ENCODE measurements at places on chromosomes 1 and 21.

DNA sequence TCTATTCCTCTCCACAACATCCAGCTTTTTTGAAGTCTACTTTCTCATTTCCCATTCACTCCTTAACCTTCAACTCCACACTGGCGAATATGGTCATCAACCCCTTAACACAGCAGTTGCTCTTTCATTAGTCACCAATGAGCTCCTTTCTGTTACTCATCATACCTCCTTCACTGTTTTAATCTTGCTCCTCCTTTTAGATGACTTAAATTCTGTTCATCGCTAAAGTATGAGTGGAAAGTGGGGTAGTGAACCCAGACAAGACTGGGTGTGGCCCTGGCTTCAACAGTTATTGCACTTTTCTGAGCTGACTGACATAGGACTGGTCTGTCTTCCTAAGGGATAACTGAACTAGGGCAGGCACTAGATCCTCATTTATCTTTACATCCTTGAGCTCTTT, 51.3 kb downstream of the AKT3 start:
- no peak for DNase-seq

DNA sequence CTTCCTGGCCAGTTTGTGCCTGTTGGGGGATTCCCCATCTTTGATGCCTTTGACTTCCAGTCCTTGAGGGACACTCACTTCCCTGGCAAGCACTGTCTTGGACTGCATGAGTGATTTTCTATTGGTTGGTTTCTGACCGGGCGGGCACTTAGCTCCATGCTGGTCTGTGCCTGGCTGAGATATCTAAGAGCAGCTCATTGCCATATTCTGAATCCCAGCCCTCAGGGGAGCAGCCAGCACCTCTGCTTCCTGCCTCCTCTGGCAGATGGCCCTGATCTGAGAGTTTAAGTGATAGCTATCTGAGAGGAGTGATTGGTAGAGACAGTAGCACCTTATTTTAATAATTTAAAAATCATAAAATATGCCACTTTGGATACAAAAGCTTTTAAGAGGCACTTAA, 52.5 kb downstream of the DISC1 start:
- no peak for DNase-seq

GRCh38 chr1:192272732-192273131, 44.1 kb upstream of the RGS21 start:
- no peak for DNase-seq

- no peak for DNase-seq
Measured at GRCh38 chr1:57707631-57708030, 283.8 kb upstream of the DAB1 start.

GRCh38 chr21:42411891-42412635, 8.4 kb downstream of the UBASH3A start:
- no peak for DNase-seq

- no peak for DNase-seq
Measured at GRCh38 chr1:226884966-226885820, 14.8 kb downstream of the PSEN2 start.

- DNase-seq: no peak
Measured at GRCh38 chr1:165686121-165686970, 12.0 kb downstream of the ALDH9A1 start.

DNA sequence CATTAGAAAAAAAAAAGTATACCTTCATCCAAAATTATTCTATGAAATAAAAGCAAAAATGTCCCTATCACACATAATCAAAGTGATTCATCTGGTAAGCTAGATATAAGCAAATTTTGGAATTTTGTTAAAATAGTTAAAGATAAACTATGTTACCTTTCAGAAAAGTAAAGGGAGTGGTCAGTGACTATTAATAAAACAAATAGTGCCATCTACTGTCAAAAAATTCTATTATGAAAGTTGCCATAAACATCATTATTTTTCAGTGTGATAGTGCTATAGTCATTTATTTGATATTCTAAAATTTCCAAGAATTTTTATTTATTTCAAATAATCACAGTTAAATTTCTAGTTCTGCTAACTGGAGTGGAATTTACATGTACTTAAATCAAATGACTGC, 803.7 kb downstream of the KCNT2 start:
- DNase-seq: no peak

- DNase-seq: peak; percentile 87
Measured at GRCh38 chr1:226110249-226111097, 48.0 kb downstream of the H3-3A start.

DNA sequence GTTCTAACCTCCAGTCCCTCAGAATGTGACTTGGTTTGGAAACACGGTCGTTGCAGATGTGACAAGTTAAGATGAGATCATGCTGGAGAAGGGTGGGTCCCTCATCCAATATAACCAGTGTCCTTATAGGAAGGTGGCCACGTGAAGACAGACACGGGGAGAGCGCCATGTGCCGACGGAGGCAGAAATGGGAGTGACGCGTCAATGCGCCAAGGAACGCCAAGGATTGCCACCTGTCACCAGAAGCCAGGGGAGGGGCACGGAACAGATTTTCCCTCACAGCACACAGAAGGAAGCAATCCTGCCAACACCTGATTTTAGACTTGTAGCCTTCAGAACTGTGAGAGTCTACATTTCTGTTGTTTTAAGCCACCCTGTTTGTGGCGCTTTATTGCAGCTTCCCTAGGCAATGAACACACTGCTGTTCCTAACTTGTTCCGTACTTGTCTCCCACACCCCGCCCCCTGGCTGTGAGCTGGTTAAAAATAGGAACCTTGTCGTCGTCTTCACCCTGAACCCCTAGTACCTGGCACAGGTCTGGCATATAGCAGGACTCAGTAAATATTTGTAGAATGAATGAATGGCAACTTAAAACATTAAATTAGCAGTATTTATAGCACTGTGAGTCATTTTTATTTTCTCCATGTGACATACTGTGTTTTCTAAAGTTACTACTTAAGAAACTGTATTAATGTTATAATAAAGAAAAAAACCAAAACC, 14.2 kb downstream of the RIMS3 start:
- no peak for DNase-seq

DNA sequence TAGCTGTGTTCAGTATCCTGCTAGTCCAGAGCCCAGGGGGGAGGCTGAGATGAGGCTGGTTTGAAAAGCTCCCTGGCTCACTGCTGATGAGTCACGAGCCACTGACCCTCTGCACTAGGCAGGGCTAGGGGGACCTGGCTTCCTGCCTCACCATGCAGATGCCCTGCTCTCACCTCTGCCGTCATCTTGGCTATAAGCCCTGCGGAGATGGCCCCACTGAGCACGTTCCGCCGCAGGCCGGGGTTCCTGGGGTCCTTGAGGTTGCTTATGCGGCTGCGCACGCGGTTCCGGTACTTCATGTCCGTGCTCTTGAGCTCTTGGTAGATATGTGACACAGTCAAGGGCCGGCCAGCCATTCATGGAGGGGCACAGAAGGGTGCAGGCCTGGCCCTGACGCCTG, 24.1 kb upstream of the ZNF436 start:
- no peak for DNase-seq

DNA sequence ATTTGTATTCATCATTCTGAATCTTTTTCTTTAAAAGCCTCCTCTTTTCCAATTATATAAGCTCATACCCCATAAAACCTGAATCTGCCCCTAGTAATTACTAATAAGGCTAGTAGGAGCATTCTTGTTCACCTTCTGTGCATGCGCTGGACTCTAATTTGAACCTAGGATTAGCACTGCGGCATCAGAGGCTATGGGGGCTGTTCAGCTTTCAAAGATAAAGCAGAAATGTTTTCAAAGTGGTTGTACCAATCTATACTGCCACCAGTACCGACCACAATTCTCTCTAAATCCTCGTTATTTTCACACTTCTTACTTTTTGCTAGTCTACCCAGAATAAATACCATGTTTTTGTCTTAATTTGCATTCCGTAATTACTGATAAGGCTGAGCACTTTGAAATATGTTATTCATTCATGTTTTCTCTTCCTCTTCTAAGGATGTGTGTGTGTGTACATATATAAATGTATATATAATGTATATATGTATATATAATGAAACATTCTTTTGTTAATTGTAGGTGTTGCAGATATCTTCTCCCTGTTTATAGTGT, 1.6 kb upstream of the DDX59 start:
- DNase-seq: no peak

DNA sequence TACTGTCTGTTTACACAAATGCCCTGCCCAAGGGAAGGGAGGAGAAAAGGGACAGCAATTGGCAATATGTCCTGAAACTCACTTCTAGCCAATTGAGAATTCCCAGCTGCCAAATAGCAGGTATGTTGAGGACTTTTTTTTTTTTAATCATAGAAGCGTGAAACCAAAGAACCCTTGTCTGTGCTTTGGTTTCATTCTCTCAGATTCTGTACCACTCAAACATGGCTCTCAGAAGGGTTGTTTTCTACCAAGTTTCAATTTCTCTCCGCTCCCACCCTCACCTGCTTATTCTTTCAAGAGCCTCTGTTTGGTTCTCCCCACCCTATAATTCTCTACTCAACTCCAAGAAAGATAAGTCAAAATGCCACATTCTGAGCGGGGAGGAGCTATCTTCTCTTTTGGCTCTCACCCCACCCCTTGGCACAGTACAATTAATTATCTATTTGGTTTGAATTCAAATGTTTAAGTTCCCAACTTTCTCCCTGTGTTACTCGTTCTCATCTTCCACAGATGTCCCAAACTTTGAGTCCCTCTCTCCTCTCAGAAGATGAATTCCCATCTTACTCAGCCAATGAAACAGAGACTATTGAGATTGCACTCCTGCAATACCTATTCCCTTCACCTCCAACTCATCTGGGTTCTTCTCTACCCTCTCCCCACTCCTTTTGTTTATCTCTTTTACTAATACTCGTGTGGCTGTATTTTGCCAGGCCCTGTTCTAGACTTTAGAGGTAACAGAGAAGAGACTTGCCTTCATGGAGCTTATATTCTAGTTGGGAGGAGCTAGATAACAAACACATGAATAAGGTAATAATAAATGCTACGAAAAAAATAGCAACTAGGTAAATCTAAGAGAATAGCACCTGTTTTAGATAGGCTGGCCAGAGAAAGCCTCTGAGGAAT, 3.9 kb upstream of the TP53BP2 start:
- no peak for DNase-seq

GRCh38 chr1:214296860-214297745, 16.1 kb downstream of the SMYD2 start:
- no peak for DNase-seq

GRCh38 chr1:87927391-87928280, 599.0 kb downstream of the LMO4 start:
- no peak for DNase-seq

DNA sequence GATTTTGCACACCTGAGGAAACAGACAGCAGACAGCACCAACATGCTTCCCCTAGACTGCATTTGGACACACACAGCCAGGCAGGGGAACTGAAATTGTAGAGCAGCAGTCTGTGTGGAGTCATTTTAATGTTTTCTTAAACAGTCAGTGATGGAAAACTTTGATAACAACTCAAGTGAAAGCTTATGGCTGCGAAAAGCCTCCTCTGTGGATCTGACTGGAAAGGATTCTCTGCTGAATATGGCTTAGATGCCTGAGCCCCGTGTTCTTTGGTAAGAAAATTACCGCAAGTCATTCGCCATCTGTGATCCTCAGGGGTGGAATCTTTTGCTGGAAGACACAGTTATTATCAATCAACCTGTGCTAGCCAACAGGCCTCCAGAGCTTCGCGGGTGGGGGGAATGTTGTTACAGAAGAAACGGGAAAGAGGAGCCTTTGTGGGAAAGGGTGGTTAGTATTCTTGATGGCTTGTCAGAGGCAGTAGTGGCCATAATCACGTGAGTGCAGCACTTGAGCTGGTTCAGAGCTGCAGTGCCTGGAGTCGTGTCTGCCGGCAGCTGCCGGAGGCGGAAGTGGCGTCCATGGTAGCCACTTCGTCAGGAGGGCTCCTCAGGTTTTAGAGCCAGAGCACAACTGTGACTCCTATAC, 204.7 kb downstream of the ST6GALNAC3 start:
- no peak for DNase-seq

DNA sequence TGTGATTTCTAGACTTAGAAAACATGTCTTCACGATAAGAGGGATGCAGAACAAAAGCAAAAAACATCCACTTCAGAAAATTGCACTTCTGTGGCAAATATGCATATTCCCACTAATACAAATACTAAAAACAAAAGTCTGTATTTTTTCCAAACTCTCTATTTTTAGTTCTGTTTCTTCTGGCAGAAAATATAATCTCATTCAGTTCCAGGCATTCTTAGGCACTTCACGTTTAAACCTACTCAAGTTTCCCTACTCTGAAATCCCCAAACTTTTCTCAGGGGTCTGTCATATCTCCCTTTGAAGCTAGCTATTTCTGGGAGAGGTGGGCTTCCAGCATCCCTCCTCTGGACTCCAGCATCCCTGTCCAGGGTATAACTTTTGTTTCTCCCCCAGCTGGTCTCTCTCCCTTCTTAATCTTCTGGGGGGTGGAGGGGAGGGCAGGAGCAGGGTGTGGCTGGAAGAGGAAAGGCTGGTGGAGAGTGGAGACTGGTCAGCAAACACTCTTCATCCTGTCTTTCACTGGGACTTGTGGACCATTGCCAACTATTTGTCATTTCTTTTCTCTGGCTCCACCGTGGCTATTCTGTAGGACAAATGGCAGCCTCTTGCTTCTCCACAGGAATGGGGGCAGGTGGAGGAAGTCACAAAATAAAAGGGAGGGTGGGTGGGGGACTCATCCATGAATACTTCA, 19.6 kb upstream of the NCF2 start:
- no peak for DNase-seq

GRCh38 chr1:84505493-84506001, 639 bp upstream of the SPATA1 start:
- DNase-seq: no peak

- DNase-seq: no peak
Measured at GRCh38 chr1:96568639-96569038, 152.9 kb upstream of the PTBP2 start.

DNA sequence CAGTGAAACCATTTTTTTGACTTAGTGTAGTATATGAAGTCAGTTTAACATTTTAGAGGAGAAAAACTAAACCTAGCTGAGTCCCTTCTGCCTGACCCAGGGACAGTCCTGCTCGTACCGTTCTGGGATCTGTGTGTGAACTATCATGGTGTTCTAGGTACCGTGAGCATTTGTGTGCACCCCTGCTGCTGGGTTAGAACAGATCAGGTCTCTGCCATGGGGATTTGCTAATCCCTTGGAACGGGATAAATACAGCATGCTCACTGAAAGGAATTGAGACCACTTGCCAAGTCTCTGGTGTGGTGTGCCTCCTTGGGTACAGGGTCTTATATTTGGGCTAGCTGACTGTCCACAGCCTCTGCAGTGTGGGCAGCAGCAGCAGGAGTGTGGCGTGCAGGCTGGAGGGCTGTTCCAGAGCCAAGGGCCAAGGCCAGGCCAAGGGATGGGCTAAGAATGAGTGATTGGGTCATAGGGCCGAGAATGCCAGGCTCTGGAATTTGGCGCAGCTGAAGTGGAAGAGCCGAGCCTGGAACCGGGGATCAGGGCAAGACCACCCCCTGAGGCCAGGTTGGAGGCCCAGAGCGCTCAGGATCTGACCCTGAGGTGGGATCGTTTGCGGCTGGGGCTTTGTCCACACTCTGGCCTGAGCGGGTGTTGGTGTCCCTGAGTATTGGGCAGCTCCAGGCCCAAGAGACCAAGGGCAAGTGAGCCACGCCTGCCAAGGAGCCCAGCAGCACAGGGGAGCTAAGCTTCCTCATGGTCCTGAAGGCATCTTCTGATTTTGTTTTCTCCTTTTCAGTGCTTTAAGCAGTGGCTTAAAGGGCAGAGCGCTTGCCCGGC, 66.3 kb downstream of the VPS26C start:
- DNase-seq: no peak

Data from memory B cell (primary cell).